ENCODE measurements at places on chromosomes 11 and 22. TPM values are rescaled to one million over a fixed set of nuclear protein-coding genes. Genes with fewer than 3 reads are reported as not detected.

The A4GALT gene
- 24.9 TPM for total RNA-seq

The PRSS23 gene
- 70.3 TPM for total RNA-seq

The DNAJB13 gene
- total RNA-seq, result 0.16 TPM

The TUB gene
- 7.6 TPM for total RNA-seq

Data from bronchial smooth muscle cell (primary cell).